Hindlimb muscle (tissue), 1 donor: ENCODE measurements at places on chromosomes 3 and 15. TPM values are rescaled to one million over a fixed set of nuclear protein-coding genes. Genes with fewer than 3 reads are reported as not detected.
A peak's percentile ranks its signal among the peaks of the same experiment; 100 is the strongest.

The ZNF106 gene
- polyA plus RNA-seq = 308 TPM

- no peak for DNase-seq
These were observed 44.6 kb downstream of the ABHD2 start for GRCh38 chr15:89132611-89133507.

GRCh38 chr3:39809995-39810595, 686 bp downstream of the MYRIP start:
- no peak for DNase-seq

The RETNLB gene
- not detected for polyA plus RNA-seq

DNA sequence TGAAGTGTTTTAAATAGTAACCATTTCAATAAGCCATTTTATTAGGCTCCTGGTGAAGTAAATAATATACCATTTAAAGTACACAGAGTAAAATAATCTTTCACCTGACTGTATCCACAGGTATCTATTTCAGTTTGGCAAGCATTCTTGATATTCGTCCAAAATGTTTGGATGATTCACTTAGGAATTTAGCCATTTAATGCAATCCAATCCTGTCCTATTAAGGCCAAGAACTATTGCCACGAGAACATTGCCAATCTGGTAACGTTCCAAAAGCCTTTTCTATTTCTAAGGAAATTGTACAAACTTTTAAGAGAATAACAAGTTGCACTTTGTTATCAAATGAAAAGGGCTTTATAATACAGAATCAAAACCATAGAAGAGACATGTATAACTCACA, 209.8 kb upstream of the THRB start:
- peak; percentile 31 for DNase-seq

The DLEC1 gene
- polyA plus RNA-seq = 0.28 TPM

DNA sequence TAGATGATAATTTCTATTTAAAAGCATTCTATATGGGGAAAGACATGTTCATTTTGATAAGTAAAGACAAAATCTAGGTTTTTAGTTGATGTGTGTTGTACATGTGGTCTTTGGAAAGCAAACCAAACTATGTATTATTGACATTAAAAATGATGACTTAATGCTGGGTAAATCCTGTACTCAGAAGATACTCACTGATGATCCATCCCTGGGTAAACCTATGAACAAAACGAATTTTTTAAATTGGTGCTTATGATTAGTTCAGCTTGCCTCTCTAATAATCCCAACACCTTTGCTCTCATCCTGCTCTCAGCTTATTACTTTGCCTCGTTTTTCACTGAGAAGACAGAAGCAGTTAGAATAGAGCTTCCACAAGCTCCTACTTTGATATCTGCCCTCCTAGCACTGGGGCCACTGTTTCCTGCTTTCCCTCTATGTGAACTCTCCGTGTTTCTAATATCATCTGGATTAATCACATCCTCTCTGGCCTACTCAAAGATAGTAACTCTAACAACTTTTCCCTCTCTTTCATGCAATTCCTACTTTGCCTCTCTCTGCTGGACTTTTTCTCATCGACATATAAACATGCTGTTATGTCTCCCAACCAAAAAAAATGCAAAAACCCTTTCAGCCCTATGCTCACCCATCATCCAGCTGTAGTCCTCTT, 29.3 kb downstream of the RARRES1 start:
- no peak for DNase-seq

- DNase-seq = no peak
These were observed 450.8 kb downstream of the MCTP2 start for GRCh38 chr15:94682171-94682570.

The CD200 gene
- 10.7 TPM for polyA plus RNA-seq

GRCh38 chr3:123431658-123432324, 17.1 kb downstream of the ADCY5 start:
- DNase-seq = no peak
